ENCODE measurements at places on chromosomes 6 and 20. TPM values are rescaled to one million over a fixed set of nuclear protein-coding genes. Genes with fewer than 3 reads are reported as not detected.

F13A1 gene
- 11.4 TPM for polyA plus RNA-seq

- DNase-seq = no peak
These were observed 357 bp downstream of the PCSK2 start for GRCh38 chr20:17227219-17227575.

DNA sequence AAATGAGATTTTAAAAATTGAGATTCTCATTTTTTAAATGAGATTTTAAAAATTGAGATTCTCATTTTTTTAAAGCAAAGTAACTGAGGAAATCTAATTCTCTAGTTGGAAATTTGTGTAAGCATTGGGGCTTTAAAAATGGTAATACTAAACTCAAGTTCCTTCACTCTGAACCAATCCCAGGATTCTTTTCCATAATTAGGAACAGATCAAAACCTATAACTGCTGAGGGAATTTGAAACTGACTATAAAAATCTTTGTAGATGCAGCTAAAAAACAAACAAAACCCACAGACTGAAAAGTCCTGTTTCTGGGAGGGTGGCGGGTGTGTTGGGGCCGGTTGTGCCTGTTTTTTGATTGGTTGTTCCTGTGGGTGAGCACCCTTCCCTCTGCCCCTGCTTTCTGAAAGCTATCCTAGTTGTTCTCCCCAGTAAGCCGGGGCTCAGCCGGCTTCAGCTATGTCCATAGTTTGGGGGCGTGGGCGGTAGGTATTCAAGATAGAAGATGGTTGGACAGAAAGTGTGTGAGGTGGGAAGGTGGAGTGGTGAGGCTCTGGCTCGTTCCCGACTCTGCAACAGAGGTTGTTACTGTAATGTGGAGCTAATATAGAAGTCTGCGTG lies 49.3 kb downstream of the GFRA4 start:
- no peak for DNase-seq

ROS1 gene
- polyA plus RNA-seq = 0.10 TPM

MAFB gene
- polyA plus RNA-seq = 134 TPM

GRCh38 chr6:106488494-106489370 lies 128.2 kb downstream of the CRYBG1 start:
- no peak for DNase-seq

SNX9 gene
- polyA plus RNA-seq = 40.3 TPM

GRCh38 chr20:59733351-59733750 lies 129.0 kb downstream of the PHACTR3 start:
- DNase-seq = no peak

DNA sequence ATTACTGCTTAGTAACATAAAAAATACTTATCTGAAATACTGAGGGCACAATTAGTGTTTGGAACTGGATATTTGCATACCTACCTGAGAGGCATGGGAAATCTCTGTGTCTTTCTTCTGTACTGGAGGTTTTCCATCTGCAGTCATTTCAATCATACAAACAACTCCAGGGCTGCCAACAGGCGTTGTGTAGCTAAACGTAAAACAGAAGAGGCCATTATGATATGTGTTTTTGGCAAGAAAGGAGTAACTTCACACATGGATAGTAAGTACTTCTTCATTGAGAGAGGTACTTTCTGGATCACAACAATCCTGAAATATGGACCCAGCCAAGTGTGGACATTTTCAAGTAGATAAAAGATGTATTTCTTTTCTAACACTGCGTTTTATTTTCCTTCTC lies 363.4 kb downstream of the PHF3 start:
- no peak for DNase-seq

SLC26A8 gene
- polyA plus RNA-seq = 0.24 TPM

HRH3 gene
- polyA plus RNA-seq = 0.08 TPM

- DNase-seq = no peak
These were observed 1.4 kb downstream of the SMAP1 start for GRCh38 chr6:70669133-70669532.

SLC35D3 gene
- 0.14 TPM for polyA plus RNA-seq

GRCh38 chr6:66735106-66735890 lies 1028.3 kb upstream of the EYS start:
- DNase-seq = no peak

SLC39A7 gene
- polyA plus RNA-seq = 105 TPM

DNA sequence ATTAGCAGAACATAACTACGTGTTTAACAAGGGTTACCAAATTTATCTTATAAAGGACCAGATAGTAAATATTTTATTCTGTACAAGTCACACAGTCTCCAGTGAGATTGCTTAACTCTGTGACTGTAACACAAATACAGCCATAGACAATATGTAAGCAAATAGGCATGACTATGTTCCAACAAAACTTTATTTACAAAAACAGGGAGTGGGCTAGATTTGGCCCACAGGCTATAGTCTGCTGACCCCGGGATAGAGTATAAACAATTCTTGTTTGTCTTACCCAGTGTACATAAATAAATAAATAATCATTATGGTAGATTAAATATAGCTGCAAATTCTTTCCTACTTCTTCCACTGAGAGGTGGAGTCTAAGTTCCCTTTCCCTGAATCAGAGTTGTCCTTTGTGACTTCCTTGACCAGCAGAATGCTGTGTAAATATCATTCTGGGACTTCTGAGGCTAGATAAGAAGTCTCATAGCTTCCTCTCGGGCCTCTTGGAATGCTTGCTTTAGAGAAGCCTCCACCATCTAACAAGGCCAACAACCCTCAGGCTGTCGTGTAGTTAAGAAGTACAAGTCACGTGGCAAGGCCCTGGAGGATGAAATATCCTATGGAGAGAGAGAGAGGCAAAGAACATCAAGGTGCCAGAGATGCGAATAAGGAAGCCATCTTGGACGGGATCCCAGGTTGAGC lies 59.1 kb upstream of the TMEM244 start:
- DNase-seq = no peak
